CD4-positive, alpha-beta T cell treated with Interleukin-10 for 1 hour (primary cell): ENCODE measurements at places on chromosomes 3 and 15.

DNA sequence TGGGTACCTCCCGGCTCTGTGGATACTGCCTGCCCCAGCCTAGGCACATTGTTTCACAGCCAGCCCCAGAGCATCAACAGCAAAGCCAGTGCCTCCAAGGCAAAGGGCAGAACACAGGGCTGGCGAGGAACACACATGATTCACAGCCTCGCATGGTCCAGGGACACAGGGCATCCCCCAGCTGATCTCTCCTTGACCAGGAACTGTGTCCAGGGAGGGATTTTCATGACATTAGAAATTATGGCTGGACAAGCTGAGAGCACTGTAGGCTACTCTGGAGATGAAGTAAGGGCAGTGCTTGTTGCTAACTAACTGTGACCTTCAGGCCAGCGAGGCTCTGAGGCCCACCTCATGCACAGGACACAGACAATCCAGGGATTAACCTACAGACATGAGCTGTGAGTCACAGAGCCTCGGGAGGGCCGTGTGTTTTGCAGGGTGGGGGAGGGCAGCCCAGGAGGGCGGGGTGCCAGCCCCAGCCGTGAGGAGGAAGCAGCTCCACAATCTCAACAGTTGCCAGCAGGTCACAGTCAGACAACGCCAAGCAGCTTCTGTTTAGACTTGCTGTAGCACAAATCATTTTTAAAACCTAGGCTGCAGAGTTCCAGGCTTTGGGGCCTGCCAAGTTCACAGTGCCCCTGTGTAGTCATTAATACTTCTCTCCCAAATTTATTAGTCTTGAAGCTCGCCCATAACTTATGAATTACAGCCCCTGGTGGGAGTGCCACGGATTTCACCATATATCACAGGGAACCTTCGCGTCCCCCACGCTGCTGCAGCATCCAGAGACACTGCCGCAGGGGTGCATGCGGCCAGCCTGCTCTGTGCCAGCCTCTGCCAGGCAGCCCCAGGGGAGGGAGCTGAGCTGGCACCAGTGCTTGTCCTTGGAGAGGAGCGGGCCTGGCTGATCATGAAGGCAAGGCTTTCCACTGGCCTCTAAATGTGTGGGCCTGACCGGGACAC lies 114.7 kb downstream of the ETFA start:
- DNase-seq, result no peak

DNA sequence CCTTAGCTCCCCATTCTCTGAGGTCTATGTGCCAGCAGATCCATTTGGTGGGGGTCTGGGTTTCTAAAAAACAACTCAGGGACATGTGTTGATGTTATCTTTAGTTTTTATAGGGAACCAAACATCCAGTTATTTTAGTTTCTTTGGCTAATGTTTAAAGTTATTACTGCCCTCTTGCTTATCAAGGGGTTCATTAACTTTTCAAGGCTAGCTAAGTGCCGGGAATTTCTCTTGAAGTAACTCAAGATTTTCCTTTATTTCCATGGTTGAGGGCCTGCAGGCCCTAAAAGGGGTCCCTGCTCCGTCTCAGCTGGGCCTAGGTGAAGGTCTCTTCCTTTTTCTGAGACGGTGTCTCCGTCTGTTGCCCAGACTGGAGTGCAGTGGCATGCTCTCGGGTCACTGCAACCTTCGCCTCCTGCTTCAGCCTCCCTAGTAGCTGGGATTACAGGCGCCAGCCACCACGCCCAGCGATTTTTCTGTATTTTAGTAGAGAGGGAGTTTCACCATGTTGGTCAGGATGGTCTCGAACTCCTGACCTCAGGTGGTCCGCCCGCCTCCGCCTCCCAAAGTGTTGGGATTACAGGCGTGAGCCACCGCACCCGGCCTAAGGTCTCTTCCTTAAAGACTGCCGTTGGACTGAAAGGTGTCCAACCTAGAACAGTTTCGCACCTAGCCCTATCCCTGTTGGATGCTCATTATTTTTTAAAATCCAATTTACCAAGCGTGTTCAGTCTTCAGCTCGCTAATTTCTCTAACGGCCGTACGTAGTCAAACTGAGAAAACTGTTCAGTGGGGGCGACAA lies 1.3 kb upstream of the OXSR1 start:
- no peak for DNase-seq

DNA sequence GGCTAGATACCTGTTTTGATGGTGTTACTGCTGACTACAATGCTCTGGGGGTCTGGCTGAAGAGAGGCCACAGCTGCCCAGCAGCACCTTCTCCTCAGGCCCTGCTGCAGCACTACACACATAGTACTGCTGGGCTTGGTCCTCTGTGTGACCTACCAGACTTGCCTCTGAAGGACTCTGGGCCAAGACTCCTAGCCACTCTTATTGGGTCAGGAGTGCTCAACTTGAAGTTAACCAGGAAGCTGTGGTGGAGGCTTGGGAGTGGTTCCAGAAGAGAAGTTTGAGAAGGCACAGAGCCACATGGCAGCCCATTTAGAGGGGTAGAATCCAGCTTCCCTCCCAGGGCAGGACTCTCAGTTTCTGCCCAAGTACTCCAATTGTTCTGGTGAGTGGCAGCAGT lies 16.6 kb downstream of the ELP6 start:
- no peak for DNase-seq

GRCh38 chr3:7070461-7070860 lies 209.5 kb downstream of the GRM7 start:
- no peak for DNase-seq

DNA sequence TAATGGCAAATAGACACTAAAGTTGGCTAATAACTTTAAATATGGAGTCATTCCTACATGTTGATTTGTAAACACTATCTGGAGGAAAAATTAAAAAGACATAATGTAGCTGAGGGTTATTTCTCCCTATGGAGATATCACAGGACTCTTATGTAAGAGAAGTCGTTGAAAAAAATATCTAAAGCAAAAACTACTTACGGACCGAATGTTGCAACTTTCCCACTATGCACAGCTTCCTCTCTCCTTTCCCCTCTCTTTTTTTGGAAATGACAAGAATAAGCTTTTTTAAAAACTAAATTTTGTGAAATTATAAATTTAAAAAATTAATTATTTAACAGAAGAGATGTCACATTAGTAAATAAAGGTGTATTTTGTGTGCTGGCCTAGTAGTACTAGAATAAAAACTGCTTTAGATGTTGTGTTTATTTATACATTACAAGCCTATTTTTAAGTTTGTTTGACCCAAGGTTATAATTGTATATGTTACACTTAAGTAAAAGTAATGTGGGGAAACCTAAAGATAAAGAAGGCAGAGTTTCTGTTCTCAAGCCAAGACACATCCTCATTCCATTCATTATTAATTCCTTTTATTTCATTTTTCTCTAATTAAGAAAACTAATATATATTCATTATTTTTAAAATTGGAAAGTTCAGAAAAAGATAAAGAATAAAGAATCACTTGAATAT lies 20.7 kb upstream of the PPARG start:
- DNase-seq, result no peak

DNA sequence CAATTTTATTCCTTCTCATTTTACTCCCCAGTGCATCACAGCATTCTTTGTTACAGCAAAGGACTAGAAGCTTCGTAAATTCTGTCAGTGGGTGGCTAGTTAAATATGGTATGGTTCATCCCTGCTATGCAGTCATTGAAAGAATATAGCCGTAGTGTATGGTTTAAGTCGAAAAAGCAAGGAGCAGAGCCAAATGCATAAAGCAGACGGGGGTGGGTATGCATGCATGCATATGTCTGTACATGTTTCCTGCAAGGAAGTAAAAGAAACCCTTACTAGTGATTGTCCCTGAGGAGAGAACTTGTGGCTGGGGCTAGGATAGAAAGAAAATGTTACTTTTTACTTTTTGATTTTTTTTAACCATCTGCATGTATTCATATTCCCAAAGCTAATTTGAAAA lies 19.9 kb downstream of the RBP2 start:
- no peak for DNase-seq
